ENCODE measurements at places on chromosomes 7 and 10. TPM values are rescaled to one million over a fixed set of nuclear protein-coding genes. Genes with fewer than 3 reads are reported as not detected.

GRCh38 chr10:50248598-50248997 lies 2.7 kb downstream of the ASAH2 start:
- ATAC-seq = no peak

- no peak for ATAC-seq
Observed at GRCh38 chr7:103396471-103396870, 49.0 kb downstream of the PSMC2 start.

DNA sequence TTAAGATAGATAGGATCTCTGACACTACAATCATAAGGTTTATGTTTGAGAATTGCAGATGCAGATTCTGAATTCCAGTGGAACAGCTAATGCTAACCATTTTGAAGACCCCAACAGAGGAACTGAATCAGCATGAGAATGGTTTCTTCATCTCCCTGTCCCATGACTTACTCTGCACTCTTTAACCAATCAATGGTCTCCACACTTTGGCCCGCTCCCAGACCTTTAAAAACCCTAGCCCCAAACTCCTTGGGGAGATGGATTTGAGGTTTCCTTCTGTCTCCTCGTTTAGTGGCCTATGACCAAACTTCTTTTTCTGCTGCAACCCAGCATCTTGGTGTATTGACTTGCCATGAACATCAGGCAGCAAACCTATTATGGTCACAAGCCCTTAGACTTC lies 804.9 kb downstream of the LRMDA start:
- ATAC-seq = no peak

- ATAC-seq = peak; percentile 60
Observed at GRCh38 chr10:100847440-100847839, 65.3 kb upstream of the SLF2 start.

GRCh38 chr7:28556025-28556424 lies 143.7 kb downstream of the CREB5 start:
- ATAC-seq = peak; percentile 88

- ATAC-seq = no peak
Observed at GRCh38 chr10:58963723-58964124, 212.7 kb upstream of the PHYHIPL start.

The PVRIG gene
- 0.36 TPM for total RNA-seq

The HOXA10 gene
- 1.1 TPM for total RNA-seq
